CD4-positive, alpha-beta T cell treated with Interleukin-17A for 1 hour (primary cell): ENCODE measurements at places on chromosomes 7 and 10.

- DNase-seq: no peak
These were observed 73.3 kb downstream of the KIAA1549 start for GRCh38 chr7:138907850-138908249.

DNA sequence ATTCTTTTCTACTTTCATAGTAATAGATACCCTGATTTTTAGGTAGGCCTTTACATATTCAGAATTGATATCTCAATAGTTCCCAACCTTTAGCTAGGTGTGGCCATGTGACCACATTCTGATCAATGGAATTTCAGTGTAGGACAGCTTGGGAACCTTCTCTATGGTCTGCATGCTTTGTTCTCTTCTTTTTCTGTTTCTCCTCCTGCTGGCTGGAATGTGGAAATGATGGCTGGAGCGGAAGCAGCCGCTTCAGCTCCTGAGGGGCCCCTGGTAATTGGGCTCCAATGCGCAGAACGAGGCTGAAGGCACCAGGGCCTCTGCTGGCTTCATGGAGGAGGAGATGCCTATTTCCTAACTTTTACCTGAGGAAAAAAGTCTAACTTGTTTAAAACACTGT lies 152.6 kb downstream of the ZMYND11 start:
- no peak for DNase-seq

DNA sequence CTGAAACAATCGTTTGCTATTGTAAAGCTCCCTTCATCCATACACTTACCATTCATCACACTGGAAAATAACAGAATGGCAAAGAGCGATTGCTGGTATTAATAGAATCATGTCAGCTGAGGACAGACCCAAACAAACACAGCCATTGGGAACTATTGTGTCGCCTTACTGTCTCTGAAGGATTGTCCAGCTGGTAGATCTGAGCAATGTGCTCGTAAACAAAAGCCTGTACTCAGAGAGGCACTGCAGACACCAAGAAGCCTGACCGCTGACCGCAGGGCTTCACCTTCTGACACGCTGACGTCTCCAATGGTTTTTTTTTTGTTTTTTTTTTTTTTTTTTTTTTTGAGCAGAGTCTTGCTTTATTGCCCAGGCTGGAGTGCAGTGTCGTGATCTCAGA lies 151.0 kb upstream of the FRMD4A start:
- DNase-seq: no peak

DNA sequence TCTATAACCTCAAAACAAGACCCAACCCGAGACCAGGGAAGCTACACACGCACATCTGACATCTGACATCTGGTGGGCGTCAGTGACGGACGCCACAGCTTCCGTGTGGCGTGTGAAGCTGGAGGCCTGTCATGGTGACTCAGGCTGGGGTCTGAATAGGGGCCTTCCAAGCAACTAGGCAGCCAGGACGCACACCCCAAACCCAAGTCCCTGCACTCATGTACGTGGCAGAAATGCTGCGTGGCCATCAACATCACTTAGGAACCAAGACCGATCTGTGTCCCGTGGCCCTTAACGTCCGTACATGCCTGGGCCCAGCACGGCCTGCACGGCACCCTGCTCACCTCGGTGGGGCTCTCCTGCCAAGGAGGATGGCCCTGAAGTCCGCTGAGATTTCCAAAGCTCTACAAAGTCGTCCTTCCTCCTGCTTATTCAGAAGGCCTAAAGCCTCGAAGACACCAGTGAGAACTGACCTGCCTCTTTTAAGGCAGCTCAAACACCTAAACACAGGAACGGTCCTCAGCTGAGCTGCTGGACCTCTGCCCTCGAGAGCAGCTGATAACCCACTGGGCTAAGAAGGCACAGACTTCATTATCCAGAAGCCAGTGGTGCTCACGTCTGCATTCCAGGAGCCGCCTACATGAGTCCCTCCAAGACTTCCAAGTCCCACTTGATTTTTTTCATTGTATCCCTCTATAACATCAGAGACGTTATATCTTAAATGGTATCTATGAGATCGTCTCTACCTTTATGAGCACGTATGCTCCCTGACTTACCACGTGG lies 82.5 kb downstream of the DIP2C start:
- DNase-seq: no peak

- DNase-seq: no peak
These were observed 74.0 kb downstream of the BMPER start for GRCh38 chr7:33979300-33979806.

- DNase-seq: peak; percentile 18
These were observed at the start of gene IRF5 for GRCh38 chr7:128937647-128938543. Gene IRF5 (plus strand): TSS chr7:128937927. CDS start chr7:128942082, 4,155 bp downstream.

DNA sequence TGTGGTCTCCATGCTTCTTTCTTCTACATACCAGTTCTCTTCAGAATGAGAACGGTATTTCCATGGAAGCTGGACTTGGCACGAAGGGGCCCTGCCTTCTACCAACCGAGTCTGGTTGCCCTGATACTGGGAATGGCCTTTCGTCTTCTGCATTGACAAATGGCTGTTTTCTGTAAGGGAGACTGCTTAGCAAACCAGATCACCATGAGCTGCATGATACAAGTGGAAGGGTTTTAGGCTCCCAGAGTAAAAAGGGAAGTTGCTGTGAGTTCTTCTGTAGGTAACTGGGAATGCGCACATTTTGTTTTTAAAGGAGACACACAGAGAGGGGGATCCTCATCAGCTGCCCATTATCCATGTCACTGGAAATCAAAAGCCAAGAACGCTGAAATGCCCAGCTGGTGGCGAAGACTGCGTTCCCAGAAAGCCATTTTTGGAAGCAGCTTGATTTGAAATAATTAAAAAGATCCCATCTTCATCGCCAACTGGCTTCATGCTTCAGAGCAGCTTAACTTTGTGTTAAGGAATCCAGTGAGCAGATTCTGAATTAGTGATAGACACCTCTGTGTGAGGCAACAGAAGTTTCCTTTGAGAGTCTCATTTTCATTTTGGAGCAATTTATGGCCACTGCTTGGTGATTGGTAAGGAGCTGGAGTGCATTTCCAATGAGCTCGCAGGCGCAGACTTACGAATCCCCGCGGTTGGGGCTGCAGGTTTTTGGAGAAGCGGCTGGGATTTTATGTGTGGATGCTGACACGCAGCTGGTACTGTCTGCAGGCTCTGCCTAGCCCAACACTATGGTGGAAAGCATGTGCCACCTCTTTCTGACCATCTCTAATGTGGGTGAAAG lies 672.7 kb upstream of the FOXK1 start:
- DNase-seq: no peak

GRCh38 chr7:116339564-116339963 lies 129.2 kb downstream of the TES start:
- no peak for DNase-seq

- no peak for DNase-seq
These were observed 379.7 kb upstream of the ZMIZ1 start for GRCh38 chr10:78688901-78689583.

GRCh38 chr7:103988468-103989199 lies 824 bp downstream of the RELN start:
- no peak for DNase-seq

- no peak for DNase-seq
These were observed 83.3 kb upstream of the MKLN1 start for GRCh38 chr7:131244259-131244852.

- DNase-seq: no peak
These were observed at the start of gene MACROH2A2 for GRCh38 chr10:70052462-70053217. Gene MACROH2A2 (plus strand): TSS chr10:70052846. CDS start chr10:70075659, 22,813 bp downstream.

GRCh38 chr10:83522881-83523386 lies 616.4 kb upstream of the GHITM start:
- DNase-seq: no peak

DNA sequence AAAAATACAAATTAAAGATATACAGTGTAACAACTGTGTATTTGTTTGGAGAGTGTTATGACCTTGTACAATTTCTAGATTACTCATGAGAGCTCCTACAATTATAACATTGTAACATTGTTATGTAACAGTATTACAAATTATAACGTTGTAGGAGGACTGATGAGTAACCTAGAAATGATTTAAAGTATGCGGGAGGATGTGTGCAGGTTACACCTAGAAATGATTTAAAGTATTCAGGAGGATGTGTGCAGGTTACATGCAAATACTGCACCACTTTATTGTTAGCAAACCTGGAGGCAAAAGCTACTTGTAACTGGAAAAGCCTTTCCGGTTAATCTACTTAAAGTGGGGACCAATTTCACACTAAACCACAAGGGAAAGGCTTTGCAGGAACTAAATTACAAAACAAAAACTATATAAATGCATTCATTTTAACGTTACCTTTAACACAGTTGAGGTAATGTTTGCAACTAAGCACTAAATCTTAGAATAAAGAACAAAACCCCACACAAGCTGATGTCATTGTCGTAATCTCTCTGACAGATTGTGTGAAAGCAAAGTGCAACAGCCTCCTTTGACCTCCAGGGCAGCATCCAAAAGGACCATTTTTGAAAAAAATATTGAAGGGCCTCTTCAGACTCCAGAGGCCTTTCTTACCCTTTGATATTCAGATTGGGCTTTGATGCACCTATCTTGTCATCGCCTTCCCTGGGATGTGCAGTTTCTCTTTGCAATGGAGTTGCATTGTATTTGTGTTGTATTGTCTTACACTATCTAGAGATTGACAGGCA lies 522.1 kb upstream of the FOXK1 start:
- DNase-seq: no peak

DNA sequence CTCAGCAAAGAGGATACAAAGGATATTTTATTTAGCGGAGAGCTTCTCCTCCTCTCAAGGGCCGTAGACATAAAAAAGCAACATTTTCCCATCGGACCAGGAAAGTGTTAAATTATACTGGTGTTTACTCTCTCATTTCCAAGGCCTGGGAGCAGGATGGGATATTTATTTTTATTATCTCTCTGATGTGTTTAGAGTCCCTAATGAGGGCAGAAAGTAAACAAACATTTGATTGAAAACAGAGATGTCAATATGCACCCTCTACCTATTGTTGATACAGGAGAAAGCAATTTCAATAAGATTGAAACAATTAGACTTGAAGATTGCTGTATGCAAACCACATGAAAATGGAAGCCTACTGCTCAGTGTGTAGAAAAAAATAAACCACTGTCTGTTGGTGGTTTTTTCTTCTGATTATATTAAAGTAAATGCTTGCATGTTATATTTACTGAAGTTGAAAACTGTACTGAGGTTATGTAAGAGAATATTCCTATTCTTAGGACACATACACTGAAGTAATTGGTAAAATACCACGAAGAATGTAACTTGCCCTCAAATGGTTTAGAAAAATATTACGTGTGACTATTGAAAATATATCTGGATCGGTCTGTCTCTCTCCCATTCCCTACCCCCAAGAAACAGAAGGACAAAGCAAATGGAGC lies 59.3 kb downstream of the ATXN7L1 start:
- no peak for DNase-seq

DNA sequence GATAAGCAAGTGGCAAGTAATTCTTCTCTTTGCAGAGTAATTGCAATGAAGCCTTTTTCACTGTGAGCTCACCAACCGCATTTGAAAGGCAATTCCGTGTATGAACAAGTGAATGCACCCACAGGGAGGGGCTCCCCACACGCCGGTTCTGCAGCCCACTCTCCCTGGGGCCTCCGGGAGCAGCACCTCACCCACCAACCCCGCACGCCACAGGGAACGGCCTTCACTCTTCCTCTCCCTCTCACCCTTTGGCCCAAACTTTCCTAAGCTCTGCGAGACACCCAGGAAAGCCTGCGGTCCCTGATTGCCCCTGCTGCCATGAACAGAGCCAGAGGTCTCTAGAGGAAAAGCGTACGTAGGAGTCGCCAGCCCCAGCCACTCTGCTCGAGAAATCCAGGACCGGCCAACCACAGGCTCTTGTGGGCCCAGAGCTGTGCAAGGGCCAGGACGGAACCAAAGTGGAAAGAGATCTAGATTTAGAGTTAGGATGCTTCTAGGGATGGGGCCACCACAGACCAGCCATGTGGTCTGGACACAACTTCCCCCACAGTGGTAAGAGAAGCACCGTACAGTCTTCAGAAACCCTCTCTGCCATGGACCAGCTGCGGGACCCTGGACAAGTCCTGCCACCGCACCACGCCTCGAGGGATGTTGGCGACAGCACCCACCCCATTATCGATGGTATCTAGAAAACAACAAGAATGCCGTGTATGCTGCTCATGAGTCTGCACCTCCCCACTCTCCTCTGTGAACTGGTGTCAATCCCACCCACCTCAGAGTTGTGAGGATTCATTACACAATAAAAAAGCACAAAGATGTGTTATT lies 3.6 kb downstream of the WDR86 start:
- DNase-seq: no peak

DNA sequence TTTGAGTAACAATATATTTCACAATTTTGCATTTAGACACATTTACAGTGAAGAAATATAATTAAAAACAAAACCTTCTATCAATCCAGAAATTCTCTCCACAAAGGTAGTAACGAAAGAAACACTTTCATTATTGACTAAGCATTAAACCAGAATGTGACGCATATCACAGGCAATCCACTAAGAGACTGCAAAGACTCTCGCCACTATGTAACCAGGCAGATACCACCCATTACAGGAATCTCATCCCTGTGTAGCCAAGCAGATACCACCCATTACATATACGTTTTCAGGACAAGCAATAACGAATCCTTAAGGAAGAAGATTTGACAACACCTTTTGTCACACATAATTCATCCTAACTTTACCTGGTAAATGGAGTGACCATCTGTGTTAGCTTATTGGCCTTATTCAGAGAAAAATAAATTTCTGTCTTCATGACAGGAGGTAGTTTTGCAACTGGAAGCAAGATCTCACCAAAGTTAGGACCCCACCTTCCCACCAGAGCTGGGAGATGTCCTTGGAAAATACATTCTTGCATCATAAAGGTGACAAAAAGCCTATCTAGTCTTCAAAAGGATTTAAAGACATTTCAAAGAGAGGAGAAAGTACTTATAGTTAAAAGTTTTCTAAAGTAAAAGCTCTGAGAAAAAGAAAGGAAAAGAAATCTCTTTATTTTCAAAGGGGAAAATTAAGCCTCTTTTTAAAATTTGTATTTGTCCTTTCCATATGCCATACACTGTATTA lies 30.8 kb downstream of the LRRC17 start:
- no peak for DNase-seq

- no peak for DNase-seq
These were observed 87.7 kb downstream of the PIK3CG start for GRCh38 chr7:106952658-106953231.

DNA sequence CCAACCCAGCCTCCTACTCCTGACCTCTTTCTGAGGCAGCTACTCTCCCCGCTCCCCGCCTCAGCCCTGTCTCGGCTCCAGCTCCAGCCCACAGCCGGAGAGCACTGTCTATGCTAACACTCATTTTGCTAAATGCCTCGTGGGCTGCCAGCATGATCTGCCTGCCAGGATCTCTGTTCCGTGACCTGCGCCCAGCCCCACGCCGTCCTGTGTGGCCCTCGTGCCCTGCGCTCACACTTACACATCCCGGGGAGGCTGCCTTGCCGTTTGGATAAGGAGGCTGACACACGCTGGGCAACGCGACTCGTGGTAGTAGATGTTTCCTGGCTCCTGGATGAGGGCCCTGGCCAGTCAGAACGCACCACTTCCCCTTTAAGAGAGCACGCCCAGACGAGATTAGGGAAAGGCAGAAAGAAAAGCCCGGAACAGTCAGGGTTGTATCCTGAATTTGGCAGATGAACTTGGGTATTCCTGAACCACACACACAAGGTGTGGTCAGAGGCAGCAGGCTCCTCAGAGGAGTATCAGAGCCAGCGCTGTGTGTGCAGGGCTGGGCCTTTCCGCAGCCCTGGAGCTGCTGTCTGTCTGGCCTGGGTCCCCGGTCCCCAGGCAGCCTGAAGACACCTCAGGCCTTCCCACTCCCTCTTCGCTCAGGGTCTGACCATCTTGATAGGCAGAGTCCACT lies 97.7 kb upstream of the EFCAB10 start:
- peak; percentile 18 for DNase-seq
